ENCODE measurements at places on chromosomes 1 and 21. TPM values are rescaled to one million over a fixed set of nuclear protein-coding genes. Genes with fewer than 3 reads are reported as not detected.

SETDB1 gene
- polyA plus RNA-seq, result 27.0 TPM

DCAF6 gene
- polyA plus RNA-seq, result 70.0 TPM

DNA sequence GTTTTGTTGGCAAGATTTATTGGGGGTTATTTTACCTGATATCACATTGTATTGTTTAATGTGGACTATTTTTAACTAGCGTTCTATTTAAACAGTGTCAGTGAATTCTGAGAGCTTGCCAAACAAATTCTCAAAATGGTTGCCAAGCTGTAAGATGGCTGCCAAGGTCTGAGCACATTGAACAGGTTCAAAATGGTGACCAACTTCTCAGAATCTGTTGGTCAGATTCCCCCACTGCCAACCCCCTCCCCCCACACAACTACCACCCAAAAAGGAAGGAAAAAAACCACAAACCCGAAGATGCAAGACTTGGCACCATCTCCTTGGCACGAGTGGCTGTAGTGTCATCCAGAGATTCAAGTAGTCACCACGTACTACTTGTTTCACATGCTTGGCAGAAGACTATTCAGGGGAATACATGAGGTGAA is 159.1 kb downstream of the NFIA start:
- peak overlapping the region; percentile 62 for H3K27ac ChIP-seq
- H3K4me1 ChIP-seq, result peaks cover 22% of the 10 kb centered on the region
- no peak for DNase-seq

TSSK3 gene
- polyA plus RNA-seq, result 0.14 TPM

CYP4A22 gene
- not detected for polyA plus RNA-seq

GRCh38 chr1:226806988-226807387 is 63.4 kb upstream of the PSEN2 start:
- H3K27ac ChIP-seq, result no peak overlapping the region
- no peaks in the 10 kb centered on the region for H3K27me3 ChIP-seq
- no peak for DNase-seq

- H3K27me3 ChIP-seq, result no peaks in the 10 kb centered on the region
- peak overlapping the region; percentile 91 for H3K4me3 ChIP-seq
- no peak overlapping the region for H3K27ac ChIP-seq
- DNase-seq, result no peak
Observed at GRCh38 chr21:39181205-39181818, 1.9 kb downstream of the PSMG1 start.

TEKT2 gene
- 0.02 TPM for polyA plus RNA-seq

- no peaks in the 10 kb centered on the region for H3K36me3 ChIP-seq
- peak overlapping the region; percentile 47 for H3K4me3 ChIP-seq
- peaks cover 12% of the 10 kb centered on the region for H3K27me3 ChIP-seq
- no peak overlapping the region for H3K27ac ChIP-seq
- no peak for DNase-seq
Observed at GRCh38 chr1:3530926-3531818, 76.7 kb downstream of the ARHGEF16 start.

DNA sequence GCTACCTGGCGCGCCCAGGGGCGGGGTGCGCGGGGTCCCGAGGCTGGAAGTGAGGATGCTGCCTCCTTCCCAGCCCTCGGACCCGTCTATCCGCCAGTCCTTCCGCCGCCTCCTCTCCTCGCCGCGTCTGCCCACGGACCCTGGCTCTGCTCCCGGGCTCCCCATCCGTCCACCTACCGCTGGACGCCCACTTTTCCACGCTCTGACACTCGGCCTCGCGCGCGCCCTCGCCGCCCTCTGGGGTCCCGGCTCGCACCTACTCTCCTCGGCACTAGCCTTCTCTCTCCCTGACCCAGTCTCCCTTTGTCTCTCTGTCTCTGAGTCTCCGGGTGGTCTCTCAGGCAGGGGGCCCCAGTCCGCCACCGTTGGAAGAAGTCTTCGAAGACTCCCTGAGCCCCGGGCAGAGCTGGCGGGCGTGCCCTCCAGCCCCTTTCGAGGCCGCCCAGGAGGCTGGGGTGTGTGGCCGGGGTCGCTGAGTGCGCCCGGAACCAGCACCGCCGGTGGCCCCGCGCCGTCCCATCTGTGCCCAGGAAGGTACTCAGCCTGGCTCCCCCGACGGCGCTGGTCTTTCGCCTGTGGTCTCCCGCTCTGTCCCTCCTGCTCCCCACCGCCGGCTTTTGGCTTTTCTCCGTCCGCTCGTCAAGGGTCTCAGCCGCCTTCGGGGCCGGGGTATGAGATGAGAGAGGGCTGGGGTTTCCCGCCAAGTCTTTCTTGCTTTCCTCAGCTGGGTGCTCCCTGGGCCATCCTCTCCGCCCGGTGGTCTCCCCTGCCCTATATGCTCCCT is 610 bp downstream of the DRAXIN start:
- H3K36me3 ChIP-seq, result no peaks in the 10 kb centered on the region
- no peak overlapping the region for H3K27ac ChIP-seq
- peaks cover 60% of the 10 kb centered on the region for H3K27me3 ChIP-seq

- DNase-seq, result no peak
- no peaks in the 10 kb centered on the region for H3K36me3 ChIP-seq
- H3K4me3 ChIP-seq, result no peak overlapping the region
- peak overlapping the region; percentile 38 for H3K27ac ChIP-seq
Observed at GRCh38 chr1:51661081-51661518, 44.2 kb downstream of the OSBPL9 start.

GRCh38 chr1:228150120-228150460 is 360 bp downstream of the GJC2 start:
- H3K27me3 ChIP-seq, result no peaks in the 10 kb centered on the region
- H3K4me3 ChIP-seq, result no peak overlapping the region
- peak overlapping the region; percentile 13 for H3K27ac ChIP-seq
- H3K36me3 ChIP-seq, result peaks cover 38% of the 10 kb centered on the region

ARHGEF10L gene
- 2.4 TPM for polyA plus RNA-seq

PROK1 gene
- polyA plus RNA-seq, result not detected

DNA sequence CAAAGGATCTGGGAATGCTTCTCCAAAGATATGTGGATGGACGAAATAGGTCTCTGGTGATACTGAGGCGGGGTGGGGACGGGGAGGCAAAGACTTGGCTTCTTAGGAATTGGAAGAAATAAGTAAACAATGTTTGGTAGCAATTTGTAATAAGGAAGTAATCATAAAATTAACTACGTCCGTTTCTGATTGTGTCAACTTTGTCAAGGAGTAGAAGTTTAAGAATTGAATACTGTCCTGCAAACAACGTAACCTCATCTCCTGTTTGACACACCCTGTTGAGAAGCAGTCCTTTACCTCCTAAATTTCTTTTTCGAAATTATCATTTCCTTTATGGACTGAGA is 471 bp downstream of the POLR3C start:
- peak overlapping the region; percentile 96 for H3K4me3 ChIP-seq
- H3K36me3 ChIP-seq, result peaks cover 13% of the 10 kb centered on the region
- no peak for DNase-seq
- peak overlapping the region; percentile 93 for H3K27ac ChIP-seq
- H3K4me1 ChIP-seq, result peaks cover 5% of the 10 kb centered on the region

GRCh38 chr1:57966751-57967406 is 543.0 kb upstream of the DAB1 start:
- H3K4me3 ChIP-seq, result no peak overlapping the region
- H3K27me3 ChIP-seq, result no peaks in the 10 kb centered on the region

LSS gene
- 105 TPM for polyA plus RNA-seq

DNA sequence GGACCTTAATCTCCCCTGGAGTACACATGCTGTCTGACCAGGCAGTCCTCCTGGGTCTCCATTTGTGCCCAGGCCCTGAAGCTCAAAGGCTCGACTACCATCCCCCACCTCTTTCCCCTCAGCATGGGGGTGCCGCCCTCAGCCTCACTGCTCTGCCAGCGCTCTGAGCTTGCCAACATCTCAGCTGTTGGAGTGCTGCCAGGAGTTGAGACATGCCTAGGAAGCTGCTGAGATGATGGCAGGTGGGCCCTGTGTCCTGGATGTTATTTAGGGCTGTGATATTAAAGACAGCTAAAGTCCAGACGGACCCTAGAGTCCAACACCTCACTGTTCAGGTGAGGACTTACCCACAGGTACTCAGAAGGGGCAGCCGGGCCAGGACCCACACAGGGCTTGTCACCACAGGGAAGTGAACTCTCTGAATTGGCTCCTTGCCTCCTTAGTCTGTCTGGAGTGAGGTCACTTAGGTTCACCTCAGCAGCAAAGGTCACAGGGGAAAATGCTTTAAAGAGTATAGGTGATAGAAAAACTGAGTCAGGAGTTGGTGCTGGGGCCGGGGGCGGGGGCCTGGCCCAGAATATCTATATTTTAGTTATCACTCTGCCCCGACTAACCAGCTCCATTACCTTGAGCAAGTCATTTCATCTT is 19.7 kb upstream of the KCNC4 start:
- H3K4me1 ChIP-seq, result peaks cover 11% of the 10 kb centered on the region
- H3K4me3 ChIP-seq, result no peak overlapping the region
- H3K27me3 ChIP-seq, result peaks cover 4% of the 10 kb centered on the region
- H3K36me3 ChIP-seq, result no peaks in the 10 kb centered on the region

ASTN1 gene
- 0.08 TPM for polyA plus RNA-seq

GRCh38 chr1:149844650-149845255 is 54.6 kb upstream of the BOLA1 start:
- no peaks in the 10 kb centered on the region for H3K36me3 ChIP-seq
- H3K27ac ChIP-seq, result peak overlapping the region; percentile 91
- no peak for DNase-seq
- peak overlapping the region; percentile 5 for H3K4me3 ChIP-seq
- peaks cover 38% of the 10 kb centered on the region for H3K4me1 ChIP-seq

- H3K27ac ChIP-seq, result no peak overlapping the region
- DNase-seq, result no peak
- peaks cover 4% of the 10 kb centered on the region for H3K27me3 ChIP-seq
- no peak overlapping the region for H3K4me3 ChIP-seq
Observed at GRCh38 chr1:18852501-18852900, 7.0 kb downstream of the TAS1R2 start.

GRCh38 chr1:17558954-17559614 is 19.6 kb downstream of the ARHGEF10L start:
- H3K27me3 ChIP-seq, result no peaks in the 10 kb centered on the region
- H3K36me3 ChIP-seq, result no peaks in the 10 kb centered on the region
- DNase-seq, result no peak
- H3K4me3 ChIP-seq, result no peak overlapping the region

DNA sequence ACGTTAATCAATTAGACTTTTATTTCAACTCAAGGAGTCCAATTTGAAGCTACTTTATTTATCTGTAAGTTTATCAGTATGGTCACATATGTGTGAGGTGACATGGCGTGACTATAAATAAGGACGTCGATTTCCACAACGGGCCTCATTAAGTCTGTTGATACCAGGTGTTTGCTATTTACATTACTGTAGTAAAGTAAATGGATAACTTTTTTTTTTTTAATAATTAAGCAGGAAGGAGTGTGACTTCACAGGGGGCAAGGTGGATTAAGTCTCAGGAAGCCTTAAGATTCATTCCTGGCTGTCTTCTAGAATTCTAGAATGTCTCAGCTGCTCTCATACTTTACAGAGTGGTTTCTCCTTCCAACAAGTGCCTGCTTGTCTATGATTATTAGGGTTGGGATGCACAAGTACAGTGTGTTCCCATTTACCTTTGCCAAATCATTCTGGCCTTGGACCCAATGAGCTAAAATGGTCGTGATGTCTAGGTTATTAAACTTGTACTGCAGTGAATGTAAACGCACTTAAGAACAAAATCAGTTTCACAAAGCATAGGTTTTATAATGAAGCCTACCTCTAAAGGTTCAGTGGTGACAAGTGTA is 15.5 kb downstream of the MAP3K7CL start:
- H3K27me3 ChIP-seq, result no peaks in the 10 kb centered on the region
- H3K27ac ChIP-seq, result peak overlapping the region; percentile 100
- DNase-seq, result peak; percentile 78
- peak overlapping the region; percentile 17 for H3K4me3 ChIP-seq
- H3K4me1 ChIP-seq, result peaks cover 54% of the 10 kb centered on the region
- no peaks in the 10 kb centered on the region for H3K36me3 ChIP-seq

DNA sequence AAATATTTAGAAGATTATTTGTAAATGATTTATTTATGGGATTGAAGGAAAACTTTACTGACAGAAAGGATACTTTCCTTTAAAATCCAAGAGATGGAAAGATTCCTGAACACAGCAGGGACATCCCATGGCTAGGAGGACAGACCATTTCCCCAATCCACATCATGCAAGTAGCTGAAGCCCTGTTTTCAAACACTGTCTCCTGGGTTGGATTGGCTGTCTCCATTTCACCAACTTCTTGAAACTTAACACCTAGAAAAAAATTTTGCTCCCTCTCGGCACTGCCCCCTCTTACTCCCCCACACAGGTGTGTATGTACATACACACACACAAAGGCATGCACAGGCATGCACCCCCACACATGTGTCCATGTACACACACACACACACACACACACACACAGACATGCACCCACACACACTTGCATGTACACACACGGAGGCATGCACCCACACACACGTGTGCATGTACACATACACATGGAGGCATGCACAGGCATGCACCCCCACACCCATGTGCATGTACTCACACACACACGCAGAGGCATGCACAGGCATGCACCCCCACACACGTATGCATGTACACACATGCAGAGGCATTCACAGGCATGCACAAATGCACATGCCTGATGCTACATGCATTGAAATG is 320.0 kb downstream of the CHRM3 start:
- no peaks in the 10 kb centered on the region for H3K36me3 ChIP-seq
- H3K4me1 ChIP-seq, result no peaks in the 10 kb centered on the region
- H3K27ac ChIP-seq, result no peak overlapping the region
- no peaks in the 10 kb centered on the region for H3K27me3 ChIP-seq

ZFP69B gene
- polyA plus RNA-seq, result 1.9 TPM

- no peak overlapping the region for H3K4me3 ChIP-seq
- no peaks in the 10 kb centered on the region for H3K36me3 ChIP-seq
- no peak for DNase-seq
- no peaks in the 10 kb centered on the region for H3K4me1 ChIP-seq
- H3K27ac ChIP-seq, result no peak overlapping the region
Observed at GRCh38 chr1:107473065-107473464, 332.2 kb downstream of the NTNG1 start.

ACTL8 gene
- polyA plus RNA-seq, result not detected

- no peaks in the 10 kb centered on the region for H3K4me1 ChIP-seq
- H3K36me3 ChIP-seq, result no peaks in the 10 kb centered on the region
- DNase-seq, result no peak
- H3K27me3 ChIP-seq, result no peaks in the 10 kb centered on the region
- H3K4me3 ChIP-seq, result no peak overlapping the region
- no peak overlapping the region for H3K27ac ChIP-seq
Observed at GRCh38 chr1:78240755-78241154, 195.0 kb downstream of the GIPC2 start.

SH3BGRL3 gene
- 196 TPM for polyA plus RNA-seq

- DNase-seq, result no peak
- no peak overlapping the region for H3K27ac ChIP-seq
- no peak overlapping the region for H3K4me3 ChIP-seq
- H3K4me1 ChIP-seq, result peaks cover 10% of the 10 kb centered on the region
- H3K27me3 ChIP-seq, result no peaks in the 10 kb centered on the region
Observed at GRCh38 chr1:198122693-198123092, 34.1 kb upstream of the NEK7 start.

Measured in keratinocyte (primary cell).